ENCODE measurements at places on chromosomes 16 and 17. TPM values are rescaled to one million over a fixed set of nuclear protein-coding genes. Genes with fewer than 3 reads are reported as not detected.

SGCA gene
- not detected for total RNA-seq

NUTF2 gene
- 224 TPM for total RNA-seq

TAC4 gene
- not detected for total RNA-seq

IL21R gene
- not detected for total RNA-seq

ALOXE3 gene
- not detected for total RNA-seq

KRT32 gene
- total RNA-seq, result not detected

GPT2 gene
- total RNA-seq, result 63.2 TPM

FOXL1 gene
- 14.5 TPM for total RNA-seq

SPATA2L gene
- total RNA-seq, result 20.7 TPM

TOM1L1 gene
- 46.8 TPM for total RNA-seq

UTS2R gene
- total RNA-seq, result not detected

ABCC6 gene
- total RNA-seq, result 5.8 TPM

TBC1D3C gene
- not detected for total RNA-seq

C16orf54 gene
- not detected for total RNA-seq

- peaks cover 19% of the 10 kb centered on the region for H3K4me1 ChIP-seq
- no peak for DNase-seq
- H3K36me3 ChIP-seq, result no peaks in the 10 kb centered on the region
Measured at GRCh38 chr16:30457256-30457655, 11.6 kb upstream of the SEPHS2 start.

- H3K27me3 ChIP-seq, result no peaks in the 10 kb centered on the region
- H3K36me3 ChIP-seq, result peaks cover 23% of the 10 kb centered on the region
- peaks cover 78% of the 10 kb centered on the region for H3K4me1 ChIP-seq
- peak overlapping the region; percentile 93 for H3K27ac ChIP-seq
- peak overlapping the region; percentile 45 for H3K4me3 ChIP-seq
Measured at GRCh38 chr17:36921095-36921851, 16.0 kb upstream of the LHX1 start.

GRCh38 chr17:7261379-7262191 is 693 bp downstream of the CLDN7 start:
- H3K4me3 ChIP-seq, result peak overlapping the region; percentile 90
- peak overlapping the region; percentile 94 for H3K27ac ChIP-seq
- H3K27me3 ChIP-seq, result no peaks in the 10 kb centered on the region

DNA sequence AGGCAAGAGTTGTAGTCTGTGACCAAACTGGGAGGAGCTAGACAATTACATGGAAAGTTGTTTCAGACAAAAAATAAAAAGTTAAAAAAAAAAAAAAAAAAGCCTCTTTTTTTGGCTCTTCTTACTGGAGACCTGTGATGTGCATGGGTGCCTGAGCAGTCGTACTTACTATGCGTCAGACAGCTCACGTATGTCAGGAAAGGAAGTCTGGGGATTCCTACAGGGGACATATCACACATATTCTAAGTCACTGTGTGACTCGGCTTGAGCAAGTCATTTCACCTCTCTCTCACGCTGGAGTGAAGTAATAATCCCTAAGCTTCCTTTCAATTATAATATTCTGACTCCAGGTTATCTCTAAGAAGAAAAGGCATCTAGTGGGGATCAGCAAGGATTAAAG is 6.0 kb downstream of the SLFN14 start:
- H3K4me1 ChIP-seq, result no peaks in the 10 kb centered on the region
- no peaks in the 10 kb centered on the region for H3K36me3 ChIP-seq
- H3K4me3 ChIP-seq, result no peak overlapping the region
- H3K27ac ChIP-seq, result no peak overlapping the region
- H3K27me3 ChIP-seq, result peaks cover 74% of the 10 kb centered on the region

GRCh38 chr17:72928454-72929136 is 163.9 kb downstream of the SLC39A11 start:
- no peaks in the 10 kb centered on the region for H3K27me3 ChIP-seq
- no peaks in the 10 kb centered on the region for H3K36me3 ChIP-seq
- DNase-seq, result peak; percentile 3
- no peak overlapping the region for H3K27ac ChIP-seq
- H3K4me1 ChIP-seq, result peaks cover 26% of the 10 kb centered on the region

GRCh38 chr16:63581570-63581969 is 1540.3 kb downstream of the CDH11 start:
- no peaks in the 10 kb centered on the region for H3K4me1 ChIP-seq
- no peak overlapping the region for H3K27ac ChIP-seq
- DNase-seq, result no peak
- H3K27me3 ChIP-seq, result no peaks in the 10 kb centered on the region
- H3K4me3 ChIP-seq, result no peak overlapping the region
- no peaks in the 10 kb centered on the region for H3K36me3 ChIP-seq

DNA sequence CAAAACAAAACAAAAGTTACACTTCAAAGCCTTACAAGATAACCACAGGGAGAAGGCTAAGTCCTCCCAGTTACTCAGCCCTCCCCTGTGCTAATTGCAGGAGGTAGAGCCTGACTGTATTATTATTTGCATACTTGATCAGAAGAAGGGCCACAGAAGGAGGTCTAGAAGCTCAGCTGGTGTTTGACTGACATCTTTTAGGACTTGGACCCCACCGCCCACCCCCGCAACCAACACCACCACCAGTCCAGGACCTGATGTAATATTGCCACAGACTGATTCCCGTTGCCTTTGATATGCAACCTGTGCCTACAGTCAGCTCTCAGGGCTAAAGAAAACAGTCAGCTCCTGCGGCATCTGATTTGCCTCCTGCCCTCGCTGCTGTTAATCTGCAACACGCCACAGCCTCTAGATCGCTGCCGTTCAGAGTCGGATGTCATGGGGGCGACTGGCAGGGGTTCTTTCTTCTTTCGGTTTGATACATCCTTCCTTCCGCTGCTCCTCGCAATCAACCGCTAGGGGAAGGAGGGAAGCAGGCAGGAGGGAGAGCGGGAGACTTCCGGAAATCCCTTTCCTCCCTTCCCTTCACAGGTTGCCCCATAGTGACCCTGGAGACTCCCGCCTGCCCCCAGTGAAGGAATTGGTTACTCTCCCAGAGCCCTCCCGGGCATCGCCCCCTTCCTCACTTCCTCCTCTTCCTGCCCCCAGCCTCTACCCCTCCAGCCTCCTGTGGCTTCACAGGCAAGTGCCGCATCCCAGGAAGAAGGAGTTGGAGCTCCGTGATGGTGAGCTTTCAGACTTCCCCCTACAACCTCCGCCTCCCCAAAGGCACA is 90.5 kb upstream of the SOX9 start:
- peak overlapping the region; percentile 69 for H3K4me3 ChIP-seq
- peak; percentile 46 for DNase-seq
- H3K27me3 ChIP-seq, result peaks cover 1% of the 10 kb centered on the region
- peaks cover 9% of the 10 kb centered on the region for H3K36me3 ChIP-seq

GRCh38 chr17:10318535-10318934 is 54.3 kb downstream of the MYH13 start:
- DNase-seq, result no peak
- no peak overlapping the region for H3K4me3 ChIP-seq
- no peaks in the 10 kb centered on the region for H3K4me1 ChIP-seq
- no peak overlapping the region for H3K27ac ChIP-seq

GRCh38 chr16:64736857-64737256 is 385.0 kb downstream of the CDH11 start:
- H3K27me3 ChIP-seq, result no peaks in the 10 kb centered on the region
- no peak overlapping the region for H3K27ac ChIP-seq
- H3K36me3 ChIP-seq, result no peaks in the 10 kb centered on the region

GRCh38 chr16:52384378-52384777 is 162.6 kb downstream of the TOX3 start:
- H3K27me3 ChIP-seq, result no peaks in the 10 kb centered on the region
- H3K4me3 ChIP-seq, result peak overlapping the region; percentile 18
- peaks cover 11% of the 10 kb centered on the region for H3K36me3 ChIP-seq
- H3K4me1 ChIP-seq, result peaks cover 44% of the 10 kb centered on the region
- peak overlapping the region; percentile 42 for H3K27ac ChIP-seq

DNA sequence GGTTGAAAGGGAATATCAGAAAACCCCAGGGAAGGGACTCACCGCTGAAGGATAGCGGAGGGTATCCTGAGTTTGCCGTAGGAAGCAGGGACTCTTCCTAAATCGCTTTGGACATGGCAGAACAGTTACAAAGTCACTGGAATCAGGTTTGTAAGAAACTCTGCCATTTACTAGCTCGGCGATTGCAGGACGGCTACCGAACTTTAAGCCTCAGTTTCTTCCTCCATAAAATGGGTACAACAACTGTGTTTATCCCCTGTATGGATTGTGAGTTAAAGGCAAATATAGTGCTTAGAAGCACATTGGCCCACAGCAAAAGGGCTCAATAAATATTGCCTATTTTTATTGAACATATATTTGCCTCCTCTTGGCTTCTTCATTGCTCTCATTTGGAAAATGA is 90.6 kb downstream of the MAF start:
- no peak overlapping the region for H3K4me3 ChIP-seq
- H3K27me3 ChIP-seq, result peaks cover 64% of the 10 kb centered on the region
- H3K27ac ChIP-seq, result no peak overlapping the region
- H3K36me3 ChIP-seq, result no peaks in the 10 kb centered on the region
- DNase-seq, result no peak
- H3K4me1 ChIP-seq, result no peaks in the 10 kb centered on the region

- H3K36me3 ChIP-seq, result no peaks in the 10 kb centered on the region
- no peak overlapping the region for H3K27ac ChIP-seq
- H3K27me3 ChIP-seq, result peaks cover 14% of the 10 kb centered on the region
- no peak for DNase-seq
- H3K4me3 ChIP-seq, result no peak overlapping the region
Measured at GRCh38 chr16:5862103-5862840, 764.7 kb upstream of the EEF2KMT start.

GRCh38 chr16:47965439-47965838 is 190.4 kb downstream of the ABCC12 start:
- H3K27ac ChIP-seq, result no peak overlapping the region
- peaks cover 49% of the 10 kb centered on the region for H3K27me3 ChIP-seq
- no peaks in the 10 kb centered on the region for H3K36me3 ChIP-seq

- DNase-seq, result no peak
- H3K4me1 ChIP-seq, result peaks cover 12% of the 10 kb centered on the region
- peaks cover 8% of the 10 kb centered on the region for H3K36me3 ChIP-seq
- no peak overlapping the region for H3K27ac ChIP-seq
- no peak overlapping the region for H3K4me3 ChIP-seq
Measured at GRCh38 chr17:3834811-3835210, 11.2 kb downstream of the NCBP3 start.

DNA sequence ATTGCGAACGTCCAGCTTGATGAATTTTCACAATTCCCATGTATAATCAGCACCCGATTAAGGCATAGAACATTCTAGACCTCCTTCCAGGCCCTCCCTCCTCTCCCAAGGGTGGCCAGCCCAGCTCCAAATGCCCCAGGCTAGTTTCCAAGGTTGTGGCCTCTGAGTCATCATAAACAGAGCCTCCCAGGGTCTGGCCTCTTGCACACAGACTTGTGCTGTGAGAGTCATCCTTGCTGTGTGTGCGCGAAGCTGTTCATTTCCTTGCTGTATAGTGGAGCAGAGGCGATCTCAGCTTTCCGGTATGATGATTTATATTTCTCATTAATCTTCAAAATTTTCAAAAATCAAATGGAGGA is 20.5 kb upstream of the JPH3 start:
- peak; percentile 81 for DNase-seq
- no peak overlapping the region for H3K27ac ChIP-seq
- H3K27me3 ChIP-seq, result peaks cover 41% of the 10 kb centered on the region
- peaks cover 7% of the 10 kb centered on the region for H3K36me3 ChIP-seq
- peaks cover 29% of the 10 kb centered on the region for H3K4me1 ChIP-seq

DNA sequence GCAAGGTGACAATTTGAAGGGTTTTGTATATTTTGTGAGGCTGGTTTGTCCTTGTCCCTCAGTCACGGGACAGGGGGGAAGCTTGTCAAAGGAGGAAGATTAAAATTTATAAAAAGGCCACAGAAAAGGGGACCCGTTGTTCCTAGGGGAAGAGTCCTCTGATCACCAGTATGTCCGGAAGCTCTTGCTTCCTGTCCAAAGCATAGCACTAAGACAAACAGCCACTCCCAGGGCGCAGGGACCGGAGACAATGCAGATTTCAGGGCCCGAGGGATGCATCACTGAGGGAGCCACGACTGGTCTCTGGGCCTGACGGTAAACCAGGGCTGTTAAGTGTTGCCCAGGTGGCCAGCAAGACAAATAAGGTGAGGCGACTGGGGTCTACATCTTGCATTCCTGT is 95.2 kb downstream of the MAF start:
- no peak for DNase-seq
- H3K27me3 ChIP-seq, result peaks cover 48% of the 10 kb centered on the region
- no peak overlapping the region for H3K4me3 ChIP-seq
- no peaks in the 10 kb centered on the region for H3K4me1 ChIP-seq
- no peaks in the 10 kb centered on the region for H3K36me3 ChIP-seq

DNA sequence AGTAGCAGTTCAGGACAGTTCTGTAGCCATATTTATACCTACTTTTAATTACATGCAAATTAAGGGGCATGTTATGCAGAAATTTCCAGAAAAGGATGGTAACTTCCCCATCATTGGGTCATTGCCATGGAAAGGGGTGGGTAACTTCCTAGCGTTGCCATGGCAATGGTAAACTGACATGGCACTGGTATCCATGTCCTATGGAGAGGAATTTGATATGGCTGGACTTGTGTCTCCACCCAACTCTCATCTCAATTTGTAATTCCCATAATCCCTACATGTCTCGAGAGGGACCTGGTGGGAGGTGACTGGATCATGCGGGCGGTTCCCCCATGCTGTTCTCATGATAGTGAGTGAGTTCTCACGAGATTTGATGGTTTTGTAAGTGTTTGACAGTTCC is 35.6 kb upstream of the CACNG4 start:
- H3K4me1 ChIP-seq, result peaks cover 6% of the 10 kb centered on the region

DNA sequence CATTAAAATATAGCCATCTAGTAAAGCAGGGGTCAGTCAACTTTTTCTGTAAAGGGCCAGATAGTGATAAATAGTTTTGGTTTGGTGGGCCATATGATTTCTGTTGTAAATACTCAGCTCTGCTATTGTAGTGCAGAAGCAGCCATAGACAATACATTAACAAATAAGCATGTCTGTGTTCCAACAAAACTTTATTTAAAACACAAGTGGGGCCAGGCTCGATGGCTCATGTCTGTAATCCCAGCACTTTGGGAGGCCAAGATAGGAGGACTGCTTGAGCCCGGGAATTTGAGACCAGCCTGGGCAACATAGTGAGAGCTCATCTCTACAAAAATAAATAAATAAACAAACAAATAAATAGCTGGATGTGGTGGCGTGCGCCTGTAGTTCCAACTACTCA is 60.8 kb upstream of the TANC2 start:
- H3K4me3 ChIP-seq, result no peak overlapping the region
- H3K27me3 ChIP-seq, result no peaks in the 10 kb centered on the region

DNA sequence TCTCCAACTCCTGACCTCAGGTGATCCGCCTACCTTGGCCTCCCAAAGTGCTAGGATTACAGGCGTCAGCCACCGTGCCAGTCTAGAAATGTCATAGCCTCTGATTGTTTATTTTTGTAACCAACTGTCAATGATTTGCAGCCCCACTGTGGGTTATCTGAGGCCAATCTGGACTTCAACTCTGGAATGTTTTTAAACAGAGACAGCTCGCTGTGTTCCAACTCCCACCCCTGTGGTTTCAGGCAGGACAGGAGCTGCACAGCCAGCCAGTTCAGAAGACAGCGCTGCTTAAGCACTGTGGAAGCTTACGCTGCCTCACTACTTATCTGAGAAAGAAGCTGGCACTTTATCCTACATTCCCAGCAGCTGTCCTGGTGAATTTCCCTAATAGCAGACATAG is 19.5 kb downstream of the MRM3 start:
- no peaks in the 10 kb centered on the region for H3K27me3 ChIP-seq
- H3K4me3 ChIP-seq, result no peak overlapping the region
- DNase-seq, result no peak
- H3K27ac ChIP-seq, result no peak overlapping the region
- no peaks in the 10 kb centered on the region for H3K4me1 ChIP-seq
- H3K36me3 ChIP-seq, result no peaks in the 10 kb centered on the region

- DNase-seq, result no peak
- H3K27ac ChIP-seq, result no peak overlapping the region
- H3K27me3 ChIP-seq, result no peaks in the 10 kb centered on the region
- no peak overlapping the region for H3K4me3 ChIP-seq
- H3K4me1 ChIP-seq, result no peaks in the 10 kb centered on the region
Measured at GRCh38 chr16:87702325-87702811, 63.4 kb downstream of the KLHDC4 start.

GRCh38 chr16:73798471-73798870 is 498.1 kb upstream of the PSMD7 start:
- H3K4me3 ChIP-seq, result no peak overlapping the region
- no peak overlapping the region for H3K27ac ChIP-seq
- no peak for DNase-seq

Measured in Calu3 (cell line).